ENCODE measurements at places on chromosomes 11 and 22.

DNA sequence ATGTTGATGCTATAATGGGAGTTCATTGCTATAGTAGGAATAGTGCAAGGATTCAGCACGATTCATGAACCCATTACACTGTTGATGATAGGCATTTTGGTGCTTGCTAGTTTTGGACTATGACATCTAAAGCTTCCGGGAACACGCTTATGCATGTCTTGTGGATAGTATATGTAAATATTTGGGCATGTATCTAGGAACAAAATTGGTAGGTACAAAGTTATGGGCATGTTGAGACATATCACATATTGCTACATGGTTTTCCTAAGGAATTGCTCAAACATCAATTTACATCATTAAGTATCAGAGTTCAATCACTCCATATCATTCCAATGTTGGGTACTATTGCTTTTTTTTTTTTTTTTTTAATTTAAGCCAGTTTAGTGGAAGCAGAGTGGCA lies 1103.2 kb downstream of the TBC1D22A start:
- no peak for DNase-seq

GRCh38 chr22:38554281-38554680 lies 15.7 kb downstream of the DMC1 start:
- no peak for DNase-seq

DNA sequence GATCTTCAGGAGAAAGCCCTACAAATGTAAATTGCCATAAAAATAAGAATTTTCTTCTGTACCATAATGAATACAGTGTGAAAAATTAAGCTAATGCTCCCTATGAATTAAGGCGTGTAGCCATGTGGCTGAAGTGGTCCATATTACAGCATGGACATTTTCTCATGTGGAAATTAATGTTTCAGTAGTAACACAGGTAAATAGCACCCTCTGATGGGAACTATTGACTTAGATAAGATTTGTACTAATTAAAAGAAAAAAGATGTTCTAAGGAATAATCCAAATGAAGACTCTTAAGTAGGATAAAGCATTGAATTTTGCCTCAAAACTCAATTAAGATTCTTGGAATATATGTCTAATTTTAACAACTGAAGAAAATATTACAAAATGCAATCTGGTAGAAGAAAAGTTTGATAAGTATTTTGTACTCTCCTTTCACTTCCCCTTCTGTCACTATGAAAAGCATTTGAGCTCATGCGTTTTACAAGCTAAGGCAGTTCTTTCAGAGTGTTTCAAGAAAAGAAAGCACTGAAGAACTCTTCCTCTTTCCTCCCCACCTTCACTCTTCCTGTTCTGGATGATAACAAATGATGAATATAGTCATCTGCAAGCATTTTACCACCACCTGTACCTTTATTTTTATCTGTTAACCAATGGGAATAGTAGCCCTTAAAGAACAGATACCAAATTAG lies 9.9 kb upstream of the OR8D2 start:
- peak; percentile 0 for DNase-seq

DNA sequence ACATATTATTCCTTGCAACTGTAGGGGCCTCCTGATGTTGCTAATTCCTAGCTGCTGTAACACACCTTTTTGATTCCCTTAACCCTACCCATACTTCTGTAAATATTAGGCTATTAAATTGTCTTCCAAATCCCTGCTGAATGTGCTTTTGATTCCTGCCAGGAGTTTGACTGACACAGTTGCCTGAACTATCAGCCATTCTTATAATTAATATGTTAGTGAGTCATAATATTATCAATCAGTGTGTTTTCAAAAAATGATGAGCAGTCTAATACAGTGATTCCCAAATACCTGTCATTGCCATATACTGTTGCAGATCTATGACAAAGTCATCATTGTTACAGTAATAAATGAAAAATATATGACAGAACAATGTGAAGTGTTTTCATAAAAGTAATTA lies 15.9 kb upstream of the FANCF start:
- no peak for DNase-seq

DNA sequence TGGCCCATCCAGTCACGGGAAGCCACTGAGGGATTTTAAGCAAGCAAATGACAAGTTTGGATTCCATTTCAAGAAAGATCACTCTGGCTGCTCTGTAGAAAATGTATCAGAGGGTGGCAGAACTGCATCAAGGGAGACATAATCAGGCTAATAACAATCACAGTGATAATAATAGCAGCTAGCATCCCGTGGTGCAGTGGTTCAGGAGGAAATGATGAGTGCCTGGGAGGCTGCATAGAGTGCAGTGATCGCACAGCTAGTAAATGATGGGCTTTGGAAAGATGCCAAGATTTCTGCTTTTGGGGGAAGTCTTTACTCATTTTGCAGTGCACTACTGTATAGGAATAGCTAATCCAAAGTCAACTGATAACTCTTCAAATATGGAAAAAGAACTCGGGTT lies 35.8 kb downstream of the TNRC6B start:
- DNase-seq: no peak

GRCh38 chr11:20015529-20016427 lies 144.5 kb downstream of the DBX1 start:
- DNase-seq: no peak

GRCh38 chr11:2590131-2590964 lies 109.4 kb downstream of the KCNQ1OT1 start:
- DNase-seq: no peak

GRCh38 chr22:32997295-32997694 lies 60.9 kb downstream of the SYN3 start:
- no peak for DNase-seq

DNA sequence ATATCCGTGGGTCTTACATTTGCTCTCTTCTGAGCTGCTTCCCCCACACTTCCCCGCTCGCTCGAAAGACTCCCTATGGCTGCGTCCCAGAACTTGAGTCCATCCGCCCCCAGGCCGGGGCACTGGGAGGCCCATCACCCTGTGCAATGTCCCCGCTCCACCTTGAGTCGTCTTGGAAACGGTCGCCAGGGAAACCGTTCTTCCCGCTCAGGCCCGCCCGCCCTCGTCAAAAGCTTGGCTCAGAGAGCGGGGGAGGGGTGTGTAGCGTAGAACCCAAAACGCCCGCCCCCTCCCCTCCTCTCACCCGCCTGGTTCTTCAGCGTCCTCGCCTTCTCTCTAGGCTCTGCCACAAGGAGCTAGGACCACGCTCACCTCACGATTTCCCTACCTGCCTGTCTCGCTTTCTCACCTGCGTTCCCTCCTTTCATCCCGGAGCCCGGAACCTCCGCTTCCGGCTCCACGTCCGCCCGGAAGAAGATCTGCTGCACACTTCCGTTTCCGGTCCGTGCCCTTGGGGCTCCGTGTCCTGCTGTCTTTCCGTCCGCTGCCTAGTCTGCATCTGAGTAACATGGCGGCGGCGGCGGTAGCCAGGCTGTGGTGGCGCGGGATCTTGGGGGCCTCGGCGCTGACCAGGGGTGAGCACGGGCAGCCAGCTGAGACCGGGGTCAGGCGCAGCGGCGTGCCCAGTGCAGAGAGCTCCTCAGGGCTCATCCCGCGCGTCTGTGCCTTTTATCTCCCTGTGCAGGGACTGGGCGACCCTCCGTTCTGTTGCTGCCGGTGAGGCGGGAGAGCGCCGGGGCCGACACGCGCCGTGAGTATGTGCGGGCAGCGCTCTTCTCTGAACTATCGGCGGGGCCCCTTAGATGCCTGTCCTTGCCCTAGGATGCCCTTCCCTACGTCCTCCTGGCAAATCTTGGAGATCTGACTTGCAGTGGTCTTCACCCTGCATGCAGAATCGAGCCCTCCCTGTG lies at the start of the genes KBTBD4 and NDUFS3:
Gene KBTBD4 (minus strand): TSS at position 447 of the 971 bp plus-strand sequence. CDS start 19 bp downstream, at position 428.
Gene NDUFS3 (plus strand): TSS at position 551 of the 971 bp plus-strand sequence. CDS start 18 bp downstream, at position 569.
- DNase-seq: peak; percentile 94

DNA sequence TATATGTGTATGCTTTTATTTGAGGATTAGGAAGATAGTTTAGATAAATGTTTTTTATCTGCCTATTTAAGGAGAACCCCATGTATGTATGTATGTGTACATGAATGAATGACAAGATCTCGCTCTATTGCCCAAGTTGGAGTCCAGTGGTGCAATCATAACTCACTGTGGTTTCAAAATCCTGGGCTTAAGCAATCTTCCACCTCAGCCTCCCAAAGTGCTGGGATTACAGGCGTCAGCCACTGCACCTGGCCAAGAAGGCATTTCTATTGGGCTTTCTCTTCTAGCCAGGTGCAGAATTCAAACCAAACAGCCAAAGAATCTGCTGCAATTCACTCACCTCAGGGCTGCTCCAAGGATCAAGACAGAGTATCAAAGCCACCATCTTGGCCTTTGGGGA lies 25.5 kb upstream of the DGKZ start:
- DNase-seq: no peak

- no peak for DNase-seq
Observed at GRCh38 chr22:16933291-16934282, 74.4 kb downstream of the GAB4 start.

DNA sequence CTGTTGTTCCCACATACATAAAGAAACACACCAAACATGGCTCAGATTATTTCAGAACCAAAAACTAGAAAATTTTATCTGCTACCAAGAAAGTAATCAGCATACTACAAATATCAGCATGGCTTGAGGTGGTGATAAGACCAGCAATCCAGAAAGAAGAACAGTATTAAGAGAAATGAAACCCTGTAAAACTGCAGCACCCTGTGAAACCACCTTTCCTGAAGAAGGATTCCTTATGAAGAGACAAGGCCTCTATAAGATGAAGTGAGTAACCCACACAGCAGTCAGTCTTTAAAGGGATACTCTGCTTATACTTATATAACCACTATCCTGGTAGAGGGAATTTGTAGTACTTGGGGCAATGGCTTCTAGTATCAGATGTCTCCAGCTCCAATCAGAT lies 49.9 kb downstream of the RSF1 start:
- DNase-seq: no peak

DNA sequence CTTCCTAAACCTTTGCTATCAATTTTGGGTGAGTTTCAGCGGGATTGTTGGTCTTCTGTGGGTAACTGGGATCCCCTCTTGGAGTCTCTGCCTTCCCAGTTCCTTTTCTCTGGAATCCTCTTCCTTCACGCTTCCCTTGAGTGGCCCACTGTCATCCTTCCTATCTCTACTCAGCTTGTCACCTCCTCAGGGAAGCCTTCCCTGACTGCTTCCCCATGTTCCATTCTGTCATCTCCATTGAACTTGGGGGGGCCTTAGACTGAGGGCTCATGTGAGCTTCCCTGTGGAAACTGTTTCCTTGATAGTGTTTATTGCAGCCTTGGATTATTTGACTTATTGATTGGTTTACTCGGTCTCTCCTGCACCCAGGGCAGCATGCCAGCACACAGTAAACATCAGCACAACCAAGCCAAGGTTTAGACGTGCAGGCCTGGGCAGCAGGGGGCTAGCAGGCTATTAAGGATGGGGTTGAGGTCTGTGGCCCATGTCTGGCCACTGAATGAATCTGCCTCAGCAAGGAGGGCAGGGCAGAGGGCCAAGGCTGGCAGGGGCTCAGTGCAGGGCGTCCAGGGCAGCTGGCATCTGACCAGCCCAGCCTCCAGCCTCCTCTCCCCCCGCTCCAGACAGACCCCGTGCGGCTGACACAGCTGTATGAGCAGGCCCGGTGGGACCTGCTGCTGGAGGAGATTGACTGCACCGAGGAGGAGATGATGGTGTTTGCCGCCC lies 7.2 kb downstream of the TRPT1 start:
- no peak for DNase-seq

DNA sequence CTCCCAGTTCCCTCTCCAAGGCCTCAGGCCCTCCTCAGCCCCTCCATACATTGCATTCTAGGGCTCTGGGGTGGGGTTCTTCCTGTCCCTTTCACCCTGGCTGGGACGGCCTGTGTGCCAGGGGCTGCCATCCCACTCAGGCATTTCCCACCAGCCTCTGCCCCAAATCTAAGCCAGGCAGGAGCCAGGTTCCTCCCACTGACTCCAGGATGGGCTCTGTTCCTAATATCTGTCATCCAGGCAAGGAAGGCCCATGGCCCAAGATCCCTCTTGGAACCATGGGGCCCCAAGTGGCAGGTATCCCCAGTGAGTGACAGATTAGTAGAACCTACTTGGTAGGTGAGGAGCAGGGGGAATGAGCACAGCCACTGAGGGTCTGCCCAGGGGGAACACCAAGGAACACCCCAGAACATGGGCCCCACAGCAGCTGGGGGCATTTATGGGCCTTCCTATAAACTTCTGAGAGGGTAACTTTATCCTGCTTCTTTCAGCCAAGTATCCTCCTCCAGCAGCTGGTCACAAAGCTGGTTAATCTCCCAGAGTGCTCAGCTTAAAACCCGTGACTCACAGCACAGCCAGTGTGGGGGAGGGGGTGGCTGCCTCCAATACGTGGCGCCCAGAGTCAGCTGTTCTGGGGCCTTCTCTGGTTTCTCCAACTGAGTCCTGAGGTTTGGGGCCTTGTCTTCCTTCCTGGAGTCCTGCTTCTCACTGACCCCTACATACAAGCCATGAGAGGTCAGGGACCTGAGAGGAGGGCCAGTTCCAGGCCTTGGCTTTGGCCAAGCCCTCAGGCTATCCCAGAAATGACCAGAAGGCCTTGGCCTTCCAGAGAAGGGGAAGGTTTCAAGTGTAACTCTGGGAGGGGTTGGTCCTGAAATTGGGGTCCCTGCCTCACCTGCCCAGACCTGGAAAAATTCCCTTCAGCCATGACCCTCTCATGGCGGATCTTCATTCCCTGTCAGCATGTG lies 19.9 kb upstream of the MYOD1 start:
- no peak for DNase-seq

GRCh38 chr11:26623076-26623659 lies 51.1 kb upstream of the MUC15 start:
- DNase-seq: no peak
